ENCODE measurements at places on chromosomes 3 and 15.

- peak; percentile 26 for DNase-seq
Observed at GRCh38 chr15:87761736-87762509, 494.6 kb downstream of the NTRK3 start.

DNA sequence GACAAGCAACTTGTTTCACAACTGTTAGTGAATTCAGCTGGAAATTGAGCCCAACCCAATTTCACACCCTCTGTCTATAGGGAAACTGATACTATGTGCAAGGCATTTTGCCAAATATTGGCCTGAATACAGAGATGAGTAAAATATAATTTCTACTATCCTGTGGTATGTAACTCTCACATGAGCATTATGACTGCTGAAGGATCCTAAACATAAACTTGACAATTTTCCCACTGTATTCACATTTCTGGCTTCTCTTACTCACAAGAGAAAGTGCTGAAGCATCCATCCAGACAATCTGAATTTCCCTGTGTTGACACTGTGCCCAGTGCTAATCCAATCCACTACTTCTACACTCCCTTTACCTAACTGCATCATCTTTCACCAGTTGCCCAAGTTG lies 28.4 kb downstream of the SERPINI2 start:
- no peak for DNase-seq

- no peak for DNase-seq
Observed at GRCh38 chr3:195892105-195893043, 16.0 kb downstream of the TNK2 start.

- no peak for DNase-seq
Observed at GRCh38 chr3:194503081-194503531, 16.3 kb upstream of the ATP13A3 start.

- no peak for DNase-seq
Observed at GRCh38 chr3:176994891-176995781, 202.1 kb downstream of the TBL1XR1 start.

GRCh38 chr3:95240395-95240794 lies 1177.5 kb downstream of the NSUN3 start:
- DNase-seq: no peak

- DNase-seq: no peak
Observed at GRCh38 chr3:48738926-48739616, 22.1 kb upstream of the IP6K2 start.

- DNase-seq: no peak
Observed at GRCh38 chr3:95434491-95434890, 1371.6 kb downstream of the NSUN3 start.

DNA sequence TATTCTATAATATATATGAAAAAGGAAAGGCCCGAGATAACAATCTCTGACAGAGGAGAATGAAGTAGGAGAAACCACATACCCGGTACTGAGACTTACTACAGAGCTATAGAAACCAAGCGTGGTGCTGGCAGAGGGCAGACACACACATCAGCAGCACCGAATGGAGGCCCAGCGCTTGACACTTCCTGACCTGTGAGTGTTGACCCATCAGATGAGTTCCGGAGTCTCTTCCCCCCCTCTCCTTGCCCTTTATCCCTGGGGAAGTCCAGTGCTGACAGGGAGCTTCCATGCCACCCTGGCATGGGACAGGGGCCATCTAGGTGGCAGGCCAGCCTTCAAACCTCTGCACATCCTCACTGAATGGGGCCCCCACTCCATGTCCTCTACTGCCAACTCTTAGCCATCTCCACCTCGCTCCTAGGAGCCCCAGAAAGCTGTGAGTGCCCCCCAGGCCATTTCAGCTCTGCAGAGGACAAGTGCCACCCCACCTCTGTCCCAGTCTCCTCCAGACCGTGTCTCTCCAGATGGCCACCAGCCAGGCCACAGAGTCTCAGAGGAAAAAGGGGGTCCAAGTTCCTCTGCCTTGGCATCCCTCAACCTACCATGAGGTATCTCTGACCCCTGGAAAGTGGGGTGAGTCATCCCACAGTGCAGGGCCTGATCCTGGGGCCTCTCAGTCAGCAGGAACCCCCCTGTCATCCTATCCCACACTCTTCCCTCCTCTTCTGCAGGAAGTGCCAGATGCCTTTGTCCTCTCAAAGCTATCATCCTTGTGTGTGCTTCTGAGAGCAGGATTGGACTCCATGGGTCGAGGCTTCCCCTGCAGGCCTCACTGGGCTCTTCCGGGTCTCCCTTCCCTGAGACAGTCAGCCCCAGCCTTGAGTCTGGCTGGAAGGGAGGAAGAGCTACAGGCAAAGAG lies 116.5 kb upstream of the ALDH1A3 start:
- no peak for DNase-seq

GRCh38 chr15:41480396-41481140 lies 13.1 kb upstream of the ITPKA start:
- DNase-seq: no peak

DNA sequence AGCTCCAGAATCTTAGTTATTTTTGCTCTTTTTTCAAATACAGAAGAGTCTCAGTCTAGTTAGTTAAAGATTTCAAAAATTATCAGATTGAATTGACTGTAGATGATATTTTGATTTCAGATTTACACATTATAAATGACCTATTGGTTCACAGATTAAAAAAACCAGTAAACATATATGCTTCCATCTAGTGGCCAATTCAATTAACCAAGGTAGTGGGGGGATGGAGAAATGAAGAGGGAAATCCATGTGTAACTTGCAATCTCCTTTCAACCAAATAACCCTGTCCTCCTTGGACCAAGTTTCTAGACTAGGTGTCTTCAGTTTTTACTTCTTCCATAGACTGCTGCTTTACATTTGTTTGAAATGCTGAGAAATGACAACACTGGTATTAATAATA lies 789.8 kb downstream of the ROBO1 start:
- no peak for DNase-seq

DNA sequence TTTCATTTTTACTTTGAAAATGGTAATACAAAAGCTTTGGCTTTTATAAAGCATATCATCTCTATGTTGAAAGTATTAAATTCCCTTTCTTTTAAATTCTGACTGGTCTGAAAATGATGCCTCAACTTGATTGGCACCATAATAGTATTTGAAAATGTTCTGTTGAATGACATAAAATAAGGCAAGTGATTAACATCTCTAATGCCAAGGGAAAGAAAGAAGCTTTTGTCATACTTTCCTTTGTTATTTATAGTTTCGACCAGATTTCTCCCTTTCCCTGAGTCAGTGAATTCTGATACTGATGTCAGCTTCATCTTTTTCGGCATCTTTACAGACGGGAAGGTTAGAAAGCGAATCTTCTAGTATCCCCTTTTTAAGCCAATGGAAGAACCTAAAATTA lies 3.4 kb upstream of the AP4E1 start:
- no peak for DNase-seq

DNA sequence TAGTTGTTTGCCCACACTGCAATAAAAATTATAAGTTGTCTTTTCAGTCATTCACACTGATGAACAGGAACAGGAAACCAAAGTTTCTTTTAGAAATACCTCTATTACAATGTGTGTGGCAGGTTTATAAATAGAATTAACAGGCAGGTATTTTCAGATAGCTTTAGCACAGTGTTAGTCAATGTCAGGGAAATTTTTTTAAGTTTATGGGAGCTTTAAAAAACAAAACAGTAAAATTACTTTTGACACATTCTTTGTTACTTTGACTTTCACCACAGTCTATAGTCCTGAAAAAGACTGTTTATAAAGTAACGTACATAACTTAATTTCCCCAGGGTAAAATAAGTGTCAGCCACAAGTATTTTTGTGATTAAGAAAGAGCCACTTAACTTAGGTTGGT lies 38.1 kb downstream of the SERPINI1 start:
- DNase-seq: no peak

- no peak for DNase-seq
Observed at GRCh38 chr3:9124730-9125129, 124.7 kb downstream of the SRGAP3 start.

GRCh38 chr15:60656481-60656880 lies 177.5 kb upstream of the ICE2 start:
- DNase-seq: no peak

All from SIG-M5 (cell line).